ENCODE measurements at places on chromosomes 1 and 21. TPM values are rescaled to one million over a fixed set of nuclear protein-coding genes. Genes with fewer than 3 reads are reported as not detected.

Gene TAS1R1
- total RNA-seq, result not detected

Gene FCGR3B
- not detected for total RNA-seq

Gene IL19
- not detected for total RNA-seq

DNA sequence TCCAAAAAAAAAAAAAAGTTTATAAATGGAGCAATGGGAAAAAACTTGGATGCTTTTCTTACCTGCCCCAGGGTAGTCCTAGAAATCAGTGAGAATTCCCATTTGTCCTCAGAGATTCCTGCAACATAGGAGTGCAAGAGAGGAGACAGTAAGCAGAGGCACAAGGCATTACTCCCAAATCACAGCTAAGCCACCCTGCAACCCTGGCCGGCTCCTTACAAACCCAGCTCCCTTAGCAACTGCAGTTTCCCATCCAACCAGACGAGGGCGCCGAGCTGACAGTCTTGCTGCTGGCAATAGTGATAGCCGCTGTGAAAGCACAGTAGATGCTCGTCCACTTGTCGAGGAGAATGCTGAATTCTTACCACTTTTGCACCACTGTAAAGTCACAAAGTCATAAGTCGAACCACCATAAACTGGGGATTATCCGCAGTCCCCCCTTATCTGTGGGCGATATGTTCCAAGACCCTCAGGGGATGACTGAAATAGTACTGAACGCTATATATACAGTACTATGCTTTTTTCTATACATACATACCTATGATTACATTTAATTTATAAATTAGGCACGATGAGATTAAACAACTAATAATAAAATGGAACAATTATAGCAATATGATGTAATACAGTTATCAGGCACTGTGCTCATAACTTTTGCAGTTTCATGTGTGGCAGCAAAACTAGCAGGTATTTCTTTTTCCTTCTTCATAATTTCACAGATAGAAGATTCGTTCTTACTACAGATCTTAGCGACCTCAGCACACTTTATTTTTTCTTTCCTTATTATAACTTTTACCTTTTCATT, 6.0 kb upstream of the PITHD1 start:
- peak; percentile 65 for DNase-seq

Gene CD53
- 0.35 TPM for total RNA-seq

- no peak for DNase-seq
Measured at GRCh38 chr21:15625363-15625762, 104.4 kb upstream of the USP25 start.

DNA sequence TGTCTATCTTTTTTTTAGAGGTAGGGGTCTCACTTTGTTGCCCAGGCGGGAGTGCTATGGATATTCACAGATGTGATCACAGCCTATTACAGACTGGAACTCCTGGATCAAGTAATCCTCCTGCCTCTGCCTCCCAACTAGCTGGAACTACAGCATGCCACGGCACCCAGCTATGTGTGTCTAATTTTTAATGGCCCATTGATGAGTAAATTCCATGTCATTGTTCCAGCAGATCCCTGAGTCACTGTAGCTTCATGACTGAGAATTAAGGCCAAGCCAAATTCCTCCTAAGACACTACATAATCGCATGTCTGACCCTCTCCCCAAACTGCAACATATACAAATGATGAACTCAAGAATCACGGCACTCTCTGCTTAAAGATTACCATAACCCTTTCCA, 84.2 kb upstream of the RGS2 start:
- no peak for DNase-seq

DNA sequence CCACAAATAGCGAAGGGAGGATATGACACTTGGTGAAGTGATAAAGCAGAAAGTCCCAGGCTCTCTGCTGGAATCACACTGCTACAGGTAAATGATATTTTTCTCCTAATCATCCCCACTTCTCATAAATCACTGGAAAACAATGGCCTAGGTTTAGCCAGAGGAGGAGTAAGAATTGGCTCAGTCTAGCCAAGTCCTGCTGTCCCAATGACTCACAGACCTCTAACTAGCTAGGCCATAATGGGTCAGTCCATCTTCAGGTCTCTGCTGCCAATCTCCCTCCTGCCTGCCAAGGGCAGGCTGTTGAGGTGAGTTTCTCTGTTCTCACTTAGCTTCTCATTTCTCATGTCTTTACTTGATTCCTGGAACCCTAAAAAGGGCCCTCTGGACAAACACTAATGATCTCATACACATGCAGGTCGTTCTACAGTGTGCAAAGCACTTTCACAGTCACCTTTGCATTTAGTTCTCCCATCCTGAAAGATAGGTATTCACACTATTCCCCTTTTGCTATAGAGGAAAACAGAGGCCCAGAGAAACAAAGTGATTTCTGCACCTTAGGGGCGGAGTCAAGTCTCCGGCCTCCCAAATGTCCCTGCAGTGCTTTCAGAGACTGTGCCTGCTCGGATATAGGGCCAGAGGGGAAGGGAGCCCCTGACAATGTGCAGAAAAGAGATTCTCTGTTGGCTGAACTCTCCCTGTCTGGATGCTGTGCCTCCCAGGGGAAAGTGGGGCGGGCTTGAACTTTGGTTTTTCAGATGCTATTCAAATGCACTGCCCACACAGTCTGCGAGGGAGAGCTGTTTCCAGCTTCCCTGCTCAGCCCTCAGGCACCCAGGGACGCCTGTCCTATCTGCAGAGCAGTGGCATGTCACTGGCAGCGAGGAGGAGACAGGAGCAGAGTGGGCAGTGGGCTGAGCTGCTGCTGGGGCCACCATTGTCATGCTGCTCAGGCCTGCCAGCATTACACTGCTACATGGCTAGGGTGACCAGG, 3.9 kb upstream of the CDK18 start:
- no peak for DNase-seq

DNA sequence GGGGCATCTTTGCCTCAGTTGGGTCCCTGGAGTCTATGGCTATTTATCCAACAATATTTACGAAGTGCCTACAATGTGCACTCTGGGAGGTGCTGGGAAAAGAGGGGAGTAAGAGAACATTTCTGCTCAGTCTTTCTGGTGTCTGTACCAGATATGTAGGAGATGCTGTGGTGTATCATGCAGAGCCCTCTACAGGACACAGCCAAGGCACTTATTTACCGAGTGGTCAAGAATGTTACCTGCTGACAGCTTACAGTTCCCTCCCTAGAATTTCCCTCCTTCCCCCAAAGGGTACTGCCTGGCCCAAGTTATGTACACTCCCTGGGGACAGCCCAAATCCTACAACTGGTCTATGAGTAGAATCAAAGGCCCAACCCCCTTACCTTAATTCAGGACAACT, 177.7 kb downstream of the C1orf94 start:
- no peak for DNase-seq

Gene CFAP57
- total RNA-seq, result 1.1 TPM

Gene FCRL6
- not detected for total RNA-seq

GRCh38 chr1:244106837-244107493, 55.9 kb downstream of the ZBTB18 start:
- no peak for DNase-seq

DNA sequence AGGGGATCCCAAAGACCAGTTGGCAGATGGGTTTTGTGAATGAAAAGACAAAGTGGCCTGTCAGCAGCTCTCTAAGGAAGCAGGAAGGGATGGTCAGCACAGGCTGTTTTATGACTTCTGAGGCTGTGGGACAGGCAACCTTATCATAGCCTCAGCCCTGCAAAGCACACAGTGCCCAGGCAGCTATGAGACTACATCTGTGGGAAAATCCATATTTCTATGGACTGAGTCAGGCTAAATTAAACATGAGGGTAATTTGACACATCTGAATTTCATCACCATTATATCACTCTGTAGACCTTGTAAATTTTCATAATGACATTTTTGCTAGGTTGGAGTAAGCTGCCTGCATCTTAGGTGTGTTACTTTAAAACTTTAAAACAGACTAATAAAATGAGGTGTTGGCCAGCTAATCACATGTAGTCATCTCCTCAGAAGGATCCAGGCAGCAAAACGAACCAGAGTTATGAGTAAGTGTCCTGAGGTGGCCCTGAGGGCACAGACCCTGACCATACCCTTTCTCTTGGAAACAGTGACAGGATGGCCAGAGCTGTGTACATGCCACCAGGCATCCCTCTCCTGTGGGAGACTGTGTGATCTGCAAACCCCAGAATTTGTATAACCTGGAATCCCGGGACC, 14.6 kb downstream of the NGF start:
- no peak for DNase-seq

GRCh38 chr1:115712911-115713609, 55.5 kb downstream of the CASQ2 start:
- no peak for DNase-seq

- DNase-seq, result no peak
Measured at GRCh38 chr1:184881941-184882913, 92.1 kb downstream of the NIBAN1 start.

DNA sequence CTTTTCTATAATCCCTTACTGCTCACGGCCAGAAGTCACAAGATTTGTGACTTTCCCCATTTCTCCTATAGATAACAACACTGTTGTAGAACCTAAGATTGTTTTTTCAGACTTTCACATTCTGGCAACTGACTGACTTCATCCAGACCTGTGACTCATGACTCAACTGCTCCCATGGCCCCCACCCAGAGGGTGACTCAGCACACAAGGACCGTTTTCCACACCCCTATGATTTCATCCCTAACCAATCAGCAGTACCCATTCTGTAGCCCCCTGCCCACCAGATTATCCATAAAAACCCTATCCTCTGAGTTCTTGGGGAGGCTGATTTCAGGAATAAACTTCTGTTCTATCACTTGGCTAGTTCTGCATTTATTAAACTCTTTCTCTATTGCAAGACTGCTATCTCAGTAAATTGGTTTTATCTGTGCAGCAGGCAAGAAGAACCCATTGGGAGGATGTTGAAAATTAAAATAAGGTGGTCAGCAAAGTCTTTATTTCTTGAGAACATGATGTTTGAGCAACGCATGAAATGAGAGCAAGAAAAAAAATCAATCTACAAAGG, 79.7 kb downstream of the NGF start:
- no peak for DNase-seq

Gene ANXA9
- 0.04 TPM for total RNA-seq

Gene DNALI1
- total RNA-seq, result 0.64 TPM

DNA sequence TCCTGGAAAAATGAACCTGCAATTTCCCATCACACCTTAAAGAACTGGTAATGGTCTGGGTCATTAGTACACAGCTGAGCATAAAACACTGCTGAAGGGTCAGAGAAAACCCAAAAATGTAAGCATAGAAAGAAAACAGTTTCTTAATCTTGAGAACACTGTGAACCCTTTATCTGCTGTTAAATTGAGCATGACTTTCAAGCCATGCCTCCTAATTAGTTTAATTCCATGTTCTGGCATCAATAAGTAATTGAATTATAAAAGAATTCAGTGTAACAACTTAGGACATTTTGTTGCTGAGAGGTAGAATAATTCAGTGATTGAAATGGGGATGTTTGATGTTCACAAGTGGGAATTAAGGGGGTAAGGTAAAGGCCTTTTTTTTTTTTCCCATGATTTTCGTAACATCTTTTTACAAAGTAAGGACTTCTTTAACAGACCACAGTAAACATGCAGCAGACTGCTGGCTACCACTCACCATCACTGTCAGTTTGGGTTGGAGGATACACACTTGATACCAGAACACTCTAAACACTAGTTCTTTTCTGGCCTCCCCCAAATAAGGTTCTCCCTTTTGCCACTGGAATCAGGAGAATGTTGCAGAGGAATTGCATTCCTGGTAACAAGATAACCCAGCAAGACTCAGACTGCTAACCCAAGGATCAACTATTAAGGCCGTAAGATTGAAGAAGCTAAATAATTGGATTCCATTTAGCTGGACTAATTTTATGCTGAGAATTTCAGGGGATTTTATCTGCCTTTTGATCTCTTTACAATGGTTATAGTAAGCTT, 3.0 kb downstream of the RWDD3 start:
- DNase-seq, result no peak

GRCh38 chr21:40011371-40011770, 144.1 kb downstream of the PCP4 start:
- DNase-seq, result no peak

GRCh38 chr1:219492717-219493116, 120.2 kb downstream of the ZC3H11B start:
- DNase-seq, result no peak

GRCh38 chr1:175045519-175045918, 22.1 kb upstream of the TNN start:
- no peak for DNase-seq

Gene SMIM34
- total RNA-seq, result 0.31 TPM

DNA sequence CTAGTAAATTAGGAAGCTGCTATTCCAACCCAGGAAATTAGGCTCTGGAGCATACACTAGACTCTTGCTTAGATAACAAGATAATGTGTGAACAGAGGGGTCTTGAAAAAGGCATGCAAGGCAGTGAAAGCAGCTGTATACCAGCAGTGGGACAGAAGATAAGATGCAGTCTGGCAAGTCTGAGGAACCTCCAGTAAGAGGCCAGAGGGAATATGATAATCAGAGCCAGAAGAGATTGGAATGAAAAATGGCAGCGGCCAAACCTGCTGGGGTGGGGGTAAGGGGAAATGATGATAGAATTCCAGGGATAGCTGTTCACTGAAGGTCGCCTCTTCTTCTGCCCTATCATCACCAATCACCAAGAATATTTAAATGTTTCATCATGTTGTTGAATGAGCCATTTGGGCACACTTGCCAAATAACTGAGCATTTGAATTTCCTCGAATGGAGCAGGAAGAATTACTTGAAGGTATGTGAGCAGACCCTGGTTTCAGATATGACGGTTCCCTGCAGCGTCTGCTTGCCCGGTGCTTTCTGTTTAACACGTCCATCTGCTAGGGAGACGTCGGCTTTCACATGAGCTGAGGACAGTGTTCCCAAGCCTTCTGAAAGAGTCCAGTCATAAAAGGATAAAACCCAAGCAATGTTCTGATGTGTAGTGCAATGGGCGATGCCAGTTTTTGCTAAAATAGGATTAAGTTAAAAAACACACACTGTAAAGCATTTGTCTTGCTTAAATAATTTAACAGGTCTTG, 173.3 kb downstream of the RWDD3 start:
- no peak for DNase-seq

GRCh38 chr1:101181930-101182329, 54.9 kb upstream of the S1PR1 start:
- no peak for DNase-seq

DNA sequence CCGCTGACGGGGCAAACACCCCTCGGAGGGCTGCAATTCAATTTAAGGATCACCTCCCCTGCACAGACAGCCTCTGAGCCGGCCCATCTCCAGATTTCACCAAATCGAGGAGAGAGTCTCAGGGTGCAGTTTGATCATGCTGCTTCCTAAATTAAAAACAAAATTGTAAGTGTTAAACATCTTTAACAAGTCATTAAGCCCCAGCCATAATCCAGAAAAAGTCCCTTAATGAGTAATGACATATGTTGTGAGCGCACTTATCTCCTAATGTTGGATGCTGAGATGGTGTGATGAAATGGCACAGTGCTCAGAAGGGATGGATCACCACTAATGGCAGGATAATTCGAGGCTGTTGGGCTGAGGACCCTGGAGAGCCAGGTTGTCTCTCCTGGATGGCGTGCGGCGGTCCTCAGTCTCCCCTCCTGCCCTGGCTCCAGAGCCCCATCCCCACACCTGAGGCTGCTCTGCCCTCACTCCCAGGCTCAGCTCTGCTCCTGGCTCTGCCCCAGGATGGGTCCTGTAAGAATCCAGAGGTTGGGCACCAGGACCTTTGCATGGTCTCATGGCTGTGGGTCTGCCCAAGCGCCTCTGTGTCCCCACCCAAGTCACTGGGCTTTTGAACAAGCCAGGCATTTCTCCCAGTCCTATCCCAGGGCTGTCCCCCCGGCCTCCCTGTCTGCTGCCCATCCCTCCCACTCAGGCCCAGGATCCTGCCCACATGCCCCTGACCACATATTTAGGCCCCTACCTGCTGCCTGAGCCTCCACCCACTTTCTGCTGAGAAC, 224.4 kb upstream of the POU3F1 start:
- no peak for DNase-seq
